ENCODE measurements at places on chromosomes 5 and 9. TPM values are rescaled to one million over a fixed set of nuclear protein-coding genes. Genes with fewer than 3 reads are reported as not detected.
A peak's percentile ranks its signal among the peaks of the same experiment; 100 is the strongest.

- peak; percentile 51 for DNase-seq
These were observed 21.3 kb downstream of the NREP start for GRCh38 chr5:111735583-111736270.

- no peak for DNase-seq
These were observed 5.7 kb downstream of the RAPGEF1 start for GRCh38 chr9:131734165-131734610.

DNA sequence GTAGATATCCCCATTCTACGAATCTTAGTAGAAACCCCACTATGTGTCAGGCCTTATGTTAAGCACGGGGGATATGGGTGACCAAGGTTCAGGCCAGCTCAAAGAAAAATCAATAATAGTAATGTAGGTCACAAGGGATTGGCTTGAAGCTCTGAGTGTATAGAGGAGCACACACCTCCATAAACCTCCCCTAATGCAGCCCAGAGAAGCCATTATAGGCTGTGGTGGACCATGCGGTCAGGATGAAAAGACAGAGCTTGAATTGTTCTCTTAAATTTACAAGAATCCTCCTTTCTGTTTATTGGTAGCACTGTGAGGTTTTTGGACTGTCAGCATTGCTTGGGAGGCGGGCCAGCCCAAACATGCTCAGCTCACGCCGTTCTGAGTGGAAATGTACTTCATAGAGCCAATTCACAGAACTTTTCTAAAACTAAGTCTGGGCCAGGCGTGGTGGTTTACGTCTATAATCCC, 9.1 kb downstream of the PDE6A start:
- DNase-seq: no peak

- DNase-seq: no peak
These were observed 8.3 kb upstream of the RETREG1 start for GRCh38 chr5:16625096-16625495.

- DNase-seq: no peak
These were observed 6.9 kb downstream of the PROP1 start for GRCh38 chr5:177988989-177989625.

- DNase-seq: no peak
These were observed 107.3 kb upstream of the PRRC1 start for GRCh38 chr5:127409921-127410675.

DNA sequence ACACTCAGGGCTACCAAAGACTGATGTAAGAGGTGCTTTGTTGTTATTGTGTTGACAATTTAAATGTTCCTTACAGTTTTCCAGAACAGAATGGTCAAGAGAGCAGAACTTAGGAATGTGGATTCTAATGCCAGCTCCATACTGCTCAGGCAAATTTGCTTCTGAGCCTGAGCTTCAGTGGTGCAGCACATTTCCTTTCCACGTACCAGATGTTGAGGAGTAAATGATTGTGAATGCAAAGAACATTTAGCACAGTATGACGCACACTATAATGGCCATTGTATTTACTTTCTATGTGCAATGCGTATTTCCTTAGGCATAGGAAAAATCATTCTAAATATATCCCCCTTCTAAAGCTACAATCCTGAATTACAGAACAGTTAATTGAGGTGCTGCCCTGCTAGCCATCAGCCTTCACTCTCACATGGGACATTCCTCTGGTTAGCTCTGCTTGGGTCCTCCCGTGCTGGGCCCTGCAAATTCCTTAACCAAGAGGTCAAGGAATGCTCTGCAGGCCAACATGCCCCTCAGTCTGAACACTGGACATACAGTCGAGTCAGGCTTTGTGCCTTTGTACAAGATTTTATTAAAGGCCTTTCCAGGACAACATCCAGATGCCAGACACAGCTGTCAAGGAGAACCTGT, 21.1 kb upstream of the TMEM174 start:
- no peak for DNase-seq

DNA sequence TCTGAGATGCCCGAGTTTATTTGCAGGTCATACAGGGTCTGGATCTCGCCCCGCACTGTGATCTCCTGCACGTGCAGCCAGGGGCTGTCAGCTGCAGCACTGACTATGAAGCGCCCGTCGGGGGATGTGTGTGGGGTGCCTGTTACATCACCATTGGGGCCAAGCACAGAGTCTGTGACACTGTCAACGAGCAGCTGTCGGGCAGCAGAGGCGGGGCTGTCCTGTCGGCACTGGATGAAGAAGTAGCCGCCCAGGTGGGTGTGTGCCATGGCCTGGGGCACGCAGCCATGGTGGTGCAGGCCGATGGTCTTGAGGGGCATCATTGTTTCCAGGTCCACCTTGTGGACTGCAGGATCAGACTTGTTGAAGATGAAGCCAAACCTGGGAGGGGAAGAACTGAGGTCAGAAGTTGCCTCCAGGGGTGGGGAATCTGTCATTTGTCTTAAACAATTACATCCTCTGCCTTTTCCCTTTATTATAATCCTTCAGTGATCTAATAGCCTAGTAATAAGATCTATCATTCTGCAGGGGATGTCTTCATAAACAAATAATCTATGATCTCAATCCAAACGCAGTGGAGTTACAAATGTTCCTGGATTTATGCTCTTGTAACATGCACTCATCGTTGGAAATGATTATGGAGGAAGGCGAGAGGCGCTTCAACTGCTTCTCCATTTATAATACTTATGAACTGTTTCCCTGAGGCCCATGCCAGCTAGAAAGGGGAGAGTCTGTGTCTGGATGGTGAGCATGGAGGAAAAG, 147.8 kb downstream of the HSPA4 start:
- no peak for DNase-seq

- no peak for DNase-seq
These were observed 406.3 kb downstream of the SPOCK1 start for GRCh38 chr5:137092831-137093230.

DNA sequence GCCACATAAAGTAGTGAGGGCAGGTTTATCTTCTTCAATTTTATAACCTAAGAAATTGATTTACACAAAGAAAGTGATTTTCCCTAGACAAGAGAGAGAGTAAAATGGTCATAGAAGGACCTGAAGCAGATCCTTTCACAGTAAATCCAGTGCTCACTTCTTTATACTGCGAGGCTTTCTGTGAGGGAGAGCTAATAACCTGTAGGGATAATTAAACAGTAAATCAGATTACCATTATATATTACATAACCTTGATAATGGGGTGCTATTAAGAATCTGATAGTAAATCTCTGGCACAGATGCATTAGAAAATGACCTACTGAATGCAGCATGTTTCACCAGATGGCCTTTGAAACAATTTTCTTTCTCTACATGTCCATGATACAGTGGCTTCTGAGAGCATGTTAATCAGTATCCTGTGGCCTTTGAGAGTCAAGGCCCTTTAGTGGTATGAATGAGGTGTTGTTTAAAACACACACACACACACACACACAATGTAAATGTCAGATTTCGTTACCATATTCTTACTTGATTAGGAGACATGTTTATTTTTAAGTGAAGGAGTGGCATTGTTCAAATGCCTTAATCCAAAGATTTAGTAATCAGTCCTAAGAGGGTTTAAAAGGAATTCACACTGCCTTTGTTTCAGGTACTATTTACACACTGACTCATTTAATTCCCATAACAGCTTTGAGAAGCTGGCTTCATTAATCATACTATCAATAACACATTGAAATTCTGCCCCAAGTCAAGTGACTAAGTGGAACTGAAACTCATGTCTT, 124.7 kb downstream of the ALDH1A1 start:
- no peak for DNase-seq

DNA sequence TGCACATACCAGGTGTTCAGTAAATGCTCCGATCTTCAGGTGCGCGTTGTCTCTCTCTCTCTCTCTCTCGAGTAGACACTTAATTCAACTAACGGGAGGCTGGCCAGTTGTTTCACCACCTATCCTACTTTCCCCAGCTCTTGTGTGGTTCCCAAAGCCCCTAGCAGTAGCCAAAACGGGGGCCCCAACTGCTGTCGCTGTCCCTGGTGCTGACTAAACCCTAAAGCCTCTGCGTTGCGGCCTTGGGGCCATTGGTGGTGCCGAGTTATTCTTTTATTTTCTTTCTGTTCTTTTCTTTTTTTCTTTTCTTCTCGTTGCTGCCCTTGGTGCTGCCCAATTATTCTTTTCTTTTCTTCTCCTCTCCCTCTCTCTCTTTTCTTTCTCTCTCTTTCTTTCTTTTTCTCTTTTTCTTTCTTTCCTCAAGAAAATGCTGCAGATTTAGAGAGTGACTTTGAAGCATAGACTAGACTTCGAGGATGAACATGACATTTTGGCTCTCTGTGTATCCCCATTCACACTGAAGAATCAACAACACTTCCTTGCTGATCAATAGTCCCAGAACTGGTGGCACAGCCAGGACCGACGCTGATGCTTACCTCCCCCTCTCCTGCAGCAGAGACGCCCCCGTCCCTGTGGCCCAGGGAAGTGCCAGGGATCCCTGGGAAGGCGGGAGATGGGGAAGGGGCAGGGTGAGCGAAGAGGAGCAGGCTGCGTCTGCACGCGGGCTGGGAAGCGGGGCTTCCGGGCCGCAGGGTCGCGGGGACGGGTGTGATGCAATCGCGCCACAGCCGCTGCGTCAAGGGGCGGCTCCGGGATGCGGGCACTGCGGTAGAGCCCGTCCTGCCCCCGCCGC, at the start of gene FBLL1:
TSS of gene FBLL1 (plus strand) at position 785 of the 853 bp plus-strand sequence. CDS start 200 bp downstream, outside the sequence.
- DNase-seq: no peak

- DNase-seq: no peak
These were observed 960 bp downstream of the NR2F1 start for GRCh38 chr5:93583768-93584595.

DNA sequence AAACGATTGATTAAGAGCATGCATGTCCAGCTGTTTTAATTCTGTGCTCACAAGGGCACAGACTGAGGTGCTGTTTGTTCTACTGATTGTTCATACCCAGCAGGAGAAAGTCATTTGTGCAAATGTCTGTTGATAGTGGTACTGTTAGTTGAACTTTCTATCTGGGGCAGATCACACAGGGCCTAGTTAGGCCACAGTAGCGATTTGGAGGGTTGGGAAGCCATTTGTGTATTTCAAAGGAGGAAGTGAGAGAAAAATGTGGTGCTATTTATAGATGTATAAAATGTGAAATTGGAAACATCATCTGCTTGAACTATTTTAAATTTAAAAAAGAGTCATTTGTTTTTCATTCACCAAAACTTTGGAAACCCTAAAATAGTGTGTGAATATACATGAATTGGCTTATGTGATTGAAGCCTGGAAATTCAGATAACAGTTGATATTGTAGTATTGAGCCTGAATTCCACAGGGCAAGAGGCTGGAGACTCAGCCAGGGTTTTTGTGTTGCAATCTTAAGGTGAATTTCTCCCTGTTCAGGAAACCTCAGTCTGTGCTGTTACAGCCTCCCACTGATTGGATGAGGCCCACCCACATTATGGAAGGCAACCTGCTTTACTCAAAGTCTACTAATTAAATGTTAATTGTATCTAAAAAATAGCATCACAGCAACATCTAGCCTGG, 162.0 kb upstream of the CDKN2B start:
- no peak for DNase-seq

- DNase-seq: no peak
These were observed 80.7 kb downstream of the LMX1B start for GRCh38 chr9:126694206-126695081.

- DNase-seq: no peak
These were observed 129.8 kb upstream of the IL12B start for GRCh38 chr5:159459951-159460538.

DNA sequence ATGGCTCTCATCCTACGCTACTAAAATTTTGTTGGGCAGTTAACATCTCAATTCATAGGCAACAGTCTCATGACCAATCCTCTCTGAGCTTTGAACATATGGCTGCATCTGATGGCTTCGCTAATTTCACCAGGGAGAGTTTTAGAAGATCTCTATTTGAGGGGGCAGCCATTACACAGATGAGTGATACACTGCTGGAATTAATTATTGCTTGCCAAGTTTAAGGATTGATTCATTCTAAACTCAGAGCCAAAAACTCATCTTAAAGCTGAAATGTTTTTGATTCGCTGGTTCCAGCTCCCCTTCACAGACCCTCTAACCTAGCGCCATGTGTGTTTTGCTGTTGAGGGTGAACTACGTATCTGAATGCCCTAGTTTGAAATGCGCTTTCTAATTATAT, 519.9 kb upstream of the WWC1 start:
- DNase-seq: no peak

GRCh38 chr5:140181002-140181483, 6.1 kb downstream of the CYSTM1 start:
- DNase-seq: no peak

GRCh38 chr5:42970636-42971559, 69.2 kb downstream of the ANXA2R start:
- no peak for DNase-seq

GRCh38 chr9:36037549-36038122, 923 bp downstream of the RECK start:
- no peak for DNase-seq

DNA sequence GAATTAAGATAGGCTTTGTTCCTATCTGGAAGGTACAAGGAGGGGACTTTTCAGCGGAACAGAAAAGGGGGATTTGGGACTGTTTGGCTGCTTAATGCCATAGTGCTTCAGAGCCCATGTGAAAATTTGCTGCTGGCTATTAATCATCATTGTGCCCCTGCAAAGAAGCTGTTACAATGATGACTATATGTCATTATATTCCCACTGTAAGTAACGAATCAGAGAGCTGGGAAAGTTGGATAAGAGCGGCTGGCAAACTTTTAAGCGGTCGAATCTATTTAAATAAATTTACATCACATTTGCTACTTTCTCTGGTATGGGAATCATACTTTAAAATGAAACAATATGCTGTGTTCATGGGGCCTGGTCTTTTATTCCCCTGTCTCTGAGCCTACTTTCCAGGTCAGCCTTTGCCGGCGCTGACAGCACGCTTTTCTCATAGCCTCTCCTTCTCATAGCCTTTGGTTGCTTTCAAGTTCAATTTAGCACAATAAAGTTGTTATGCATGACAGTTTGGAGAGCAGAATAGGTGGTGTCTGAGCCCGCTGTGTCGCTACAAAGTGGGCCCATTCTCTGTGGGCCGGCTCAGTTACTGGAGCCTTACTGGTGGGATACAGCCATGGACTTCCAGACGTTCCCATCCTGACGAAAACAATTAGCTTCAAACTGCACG, 271.2 kb upstream of the TMEM161B start:
- no peak for DNase-seq

DNA sequence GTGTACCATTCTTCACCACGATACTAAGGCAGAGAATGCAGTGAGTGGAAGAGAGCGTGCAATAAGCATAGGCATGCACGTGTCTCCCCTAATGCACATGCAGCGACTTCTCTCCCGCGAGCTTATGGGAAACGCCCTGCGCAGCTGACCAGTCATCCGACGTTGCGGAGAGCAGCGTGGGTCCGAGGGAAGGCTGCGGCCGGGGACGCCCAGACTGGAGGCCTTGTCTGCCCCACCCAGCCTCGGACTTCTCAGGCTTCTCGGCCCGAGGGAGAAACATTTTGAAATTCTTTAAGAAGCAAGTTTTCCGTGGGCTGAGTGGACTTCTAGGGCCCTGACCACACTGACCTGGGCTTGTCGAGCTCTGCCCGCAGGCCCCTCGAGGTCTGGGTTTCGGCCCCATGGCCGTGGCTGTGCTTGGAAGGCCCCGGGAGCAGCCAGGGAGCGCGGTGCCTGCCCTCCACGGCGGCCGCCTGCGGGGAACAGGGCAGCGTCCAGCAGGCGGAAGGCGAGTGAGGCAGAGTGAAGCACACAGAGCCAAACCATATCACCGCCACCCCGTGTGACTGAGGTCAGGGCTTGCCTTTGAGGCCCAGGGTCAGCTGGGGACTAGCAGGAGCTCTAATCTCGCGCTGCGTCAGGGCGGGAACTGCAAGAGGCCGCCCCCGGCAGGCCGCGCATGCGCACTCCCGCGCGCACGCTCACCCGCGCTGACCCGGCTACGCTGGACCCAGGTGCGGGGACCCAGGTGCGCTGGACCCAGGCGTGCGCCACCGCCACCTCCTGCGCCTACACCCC, 60.0 kb upstream of the IRX1 start:
- DNase-seq: no peak

Gene SPATA9
- total RNA-seq: not detected

Gene OGN
- 53.5 TPM for total RNA-seq

Gene ERGIC1
- 130 TPM for total RNA-seq

Gene ZNF608
- total RNA-seq: 50.0 TPM

Gene PRDM9
- not detected for total RNA-seq

Gene F2RL1
- not detected for total RNA-seq
